ENCODE measurements at places on chromosomes 16 and 17.

DNA sequence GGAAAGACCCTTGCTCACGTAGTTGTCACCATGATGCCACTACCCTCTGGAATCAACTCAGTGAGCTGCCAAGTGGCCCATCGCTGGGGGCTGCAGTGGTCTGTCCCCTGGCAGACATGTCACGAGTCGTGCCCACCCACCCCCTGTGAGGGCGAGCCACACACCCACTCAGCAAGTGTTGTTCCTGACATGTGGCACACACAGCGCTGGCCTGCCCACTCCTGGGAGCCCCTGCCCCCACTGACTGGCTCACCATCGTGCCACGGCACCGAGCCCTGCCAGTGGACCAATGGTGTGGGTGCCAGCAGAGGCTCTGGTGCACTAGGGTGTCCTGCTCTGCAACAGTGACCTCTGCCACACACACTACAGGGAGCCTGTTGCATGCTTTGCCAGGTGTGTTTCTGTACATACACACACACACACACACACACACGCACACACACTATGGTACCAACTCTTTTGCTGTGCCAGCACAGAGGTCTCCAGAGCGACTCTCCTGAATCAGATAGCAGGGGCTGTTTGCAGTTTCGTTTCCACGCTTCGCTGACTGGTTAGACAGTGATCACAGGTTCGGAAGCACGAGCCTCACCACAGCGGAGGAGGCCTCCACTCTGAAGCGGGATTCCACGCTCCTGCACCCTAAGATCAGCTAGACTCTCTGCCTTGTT lies 7.7 kb downstream of the RTN4RL1 start:
- DNase-seq = no peak

- DNase-seq = no peak
These were observed 676.6 kb downstream of the CDH11 start for GRCh38 chr16:64445245-64445644.

DNA sequence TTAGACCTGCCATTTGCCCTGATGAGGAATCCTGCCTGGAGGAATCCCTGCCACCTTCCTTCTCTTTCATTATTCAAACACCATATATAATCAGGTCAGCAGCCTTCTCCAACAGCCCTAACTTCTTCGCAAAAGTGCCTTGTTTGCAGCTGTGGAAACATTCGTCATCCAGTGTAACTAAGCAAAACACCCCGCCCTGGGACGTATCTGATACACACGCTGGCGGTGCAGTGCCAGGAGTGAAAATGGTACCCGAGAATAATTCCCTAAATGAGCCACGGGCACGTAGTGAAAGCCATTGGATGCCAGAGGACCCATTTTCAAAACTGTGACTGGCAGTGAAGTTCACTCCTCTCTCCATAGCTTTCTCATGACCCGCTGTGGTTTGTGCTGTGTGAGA lies 73.7 kb downstream of the IRX3 start:
- no peak for DNase-seq

GRCh38 chr17:80259457-80260068 lies 1.1 kb upstream of the RNF213 start:
- DNase-seq = no peak

DNA sequence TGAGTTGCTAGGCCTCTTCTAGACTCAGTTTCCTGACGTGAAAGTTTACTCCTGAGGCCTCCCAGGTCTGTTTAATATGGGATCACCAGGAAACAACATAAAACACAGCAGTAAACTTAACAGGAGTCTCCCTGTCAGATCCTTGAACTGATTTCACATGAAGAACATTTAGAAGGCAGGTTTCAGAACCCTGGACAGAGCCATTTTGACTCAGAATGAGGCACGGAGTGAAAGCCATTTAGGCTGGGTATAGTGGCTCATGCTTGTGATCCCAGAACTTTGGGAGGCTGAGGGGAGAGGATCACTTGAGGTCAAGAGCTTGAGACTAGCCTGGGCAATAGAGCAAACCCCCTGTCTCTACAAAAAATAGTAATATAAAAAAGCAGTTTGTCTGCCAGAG lies 289.1 kb downstream of the CA10 start:
- no peak for DNase-seq

- no peak for DNase-seq
These were observed 204.9 kb downstream of the MAF start for GRCh38 chr16:79395591-79395990.

- no peak for DNase-seq
These were observed 62.7 kb downstream of the TEX2 start for GRCh38 chr17:64200080-64201032.

DNA sequence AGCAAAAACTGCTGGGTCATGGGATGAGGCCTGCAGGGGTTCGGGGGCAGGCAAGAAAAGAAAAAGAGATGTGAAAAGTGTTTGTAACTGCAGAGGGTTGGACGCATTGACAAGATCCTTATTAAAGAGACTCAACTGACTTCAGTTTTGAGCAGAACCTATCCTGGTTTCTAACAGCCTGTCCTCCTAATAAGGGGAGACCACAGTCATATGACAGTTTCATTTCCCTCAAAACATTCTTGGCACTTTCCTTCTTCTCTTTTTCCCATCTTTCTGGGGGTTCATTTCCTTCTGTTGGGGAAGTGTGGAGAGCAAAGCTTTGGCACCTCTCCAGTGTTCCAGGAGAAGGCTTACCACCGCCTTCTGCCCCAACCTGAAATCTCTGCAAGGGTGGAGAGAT lies 118.5 kb downstream of the MAF start:
- no peak for DNase-seq

DNA sequence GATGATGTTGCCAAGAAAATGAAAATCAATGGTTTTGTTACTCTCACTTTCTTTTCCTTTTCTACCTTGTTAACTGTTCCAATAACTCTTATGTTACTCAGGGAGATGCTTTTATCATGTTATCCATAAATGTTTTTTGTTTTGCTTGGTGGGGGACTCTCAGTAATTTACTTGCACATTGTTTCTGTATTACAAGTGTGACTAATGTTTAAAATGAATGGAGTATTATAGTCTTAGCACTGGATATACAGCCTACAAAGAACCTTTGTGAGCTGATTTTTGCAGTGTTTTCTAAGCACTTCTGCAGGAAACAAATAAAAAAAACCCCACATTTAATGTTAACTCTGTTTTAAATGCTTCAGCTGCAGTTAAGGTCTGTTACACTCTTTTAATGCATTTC lies 12.1 kb downstream of the VMP1 start:
- no peak for DNase-seq

GRCh38 chr17:13542636-13543035 lies 59.1 kb downstream of the HS3ST3A1 start:
- no peak for DNase-seq

GRCh38 chr17:74883241-74883745 lies 10.1 kb downstream of the FADS6 start:
- DNase-seq = no peak
